ENCODE measurements at places on chromosomes 6 and 20.

DNA sequence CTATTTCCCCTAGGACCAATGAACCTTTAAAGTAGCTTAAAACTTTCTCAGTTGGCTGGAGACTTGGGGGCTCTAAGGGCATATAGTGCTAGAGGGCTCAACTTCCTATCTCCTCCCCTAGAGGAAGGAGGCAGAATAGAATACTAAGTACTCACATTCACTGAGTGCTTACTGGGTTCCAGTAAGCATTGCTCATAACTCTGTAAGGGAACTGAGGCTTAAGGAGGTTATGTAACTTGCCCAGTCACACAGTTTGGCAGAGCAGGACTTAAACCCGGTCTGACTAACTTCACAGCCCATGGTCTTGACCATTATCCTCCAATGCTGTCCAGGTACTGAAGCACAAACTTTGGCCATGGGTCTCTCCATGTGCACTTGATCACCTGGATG, 12.5 kb downstream of the SESN1 start:
- DNase-seq: no peak

GRCh38 chr6:19603721-19604120, 233.4 kb upstream of the ID4 start:
- no peak for DNase-seq

DNA sequence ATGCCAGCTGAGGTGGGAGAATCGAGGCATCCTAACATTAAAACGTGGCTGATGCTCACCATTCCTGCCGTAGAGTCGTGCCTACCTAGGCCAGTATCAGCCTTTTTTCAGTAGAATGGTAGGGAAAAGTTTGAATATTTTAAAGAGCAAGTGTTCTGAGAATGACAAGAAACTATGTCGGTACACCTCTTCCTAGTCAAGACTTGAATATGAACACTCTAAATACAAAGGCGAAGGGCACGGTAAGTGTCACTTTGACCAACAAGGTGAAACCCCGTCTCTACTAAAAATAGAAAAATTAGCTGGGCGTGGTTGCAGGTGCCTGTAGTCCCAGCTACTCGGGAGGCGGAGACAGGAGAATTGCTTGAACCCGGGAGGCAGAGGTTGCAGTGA, 1.0 kb downstream of the GINM1 start:
- no peak for DNase-seq

- no peak for DNase-seq
Observed at GRCh38 chr6:81865712-81866111, 113.2 kb upstream of the TENT5A start.

DNA sequence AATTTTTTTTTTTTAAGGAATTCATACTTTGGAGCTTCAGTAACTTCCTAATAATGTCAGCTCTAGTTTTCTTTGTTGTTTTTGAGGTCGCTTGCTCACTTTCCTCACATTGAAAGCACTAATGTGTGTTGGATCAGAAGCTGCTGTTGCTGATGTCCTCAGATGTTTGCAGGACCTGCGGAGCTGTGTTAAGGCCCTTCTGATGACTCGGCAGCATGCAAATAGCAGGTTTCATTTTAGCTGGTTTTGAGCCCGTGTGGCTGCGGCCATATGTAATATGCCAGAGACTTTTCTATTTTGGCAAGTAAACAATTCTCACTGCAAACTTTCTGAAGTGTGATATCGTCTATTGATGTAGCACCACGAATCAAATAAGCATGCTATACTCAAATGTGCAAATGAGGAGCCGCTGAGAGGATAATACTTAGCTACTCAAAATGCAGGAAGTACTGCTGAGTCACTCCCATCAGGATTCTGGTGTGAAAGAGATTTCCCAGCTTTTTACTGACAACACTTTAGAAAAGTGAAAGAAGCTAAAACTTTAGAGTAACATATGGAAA, 187.8 kb downstream of the SASH1 start:
- DNase-seq: no peak

DNA sequence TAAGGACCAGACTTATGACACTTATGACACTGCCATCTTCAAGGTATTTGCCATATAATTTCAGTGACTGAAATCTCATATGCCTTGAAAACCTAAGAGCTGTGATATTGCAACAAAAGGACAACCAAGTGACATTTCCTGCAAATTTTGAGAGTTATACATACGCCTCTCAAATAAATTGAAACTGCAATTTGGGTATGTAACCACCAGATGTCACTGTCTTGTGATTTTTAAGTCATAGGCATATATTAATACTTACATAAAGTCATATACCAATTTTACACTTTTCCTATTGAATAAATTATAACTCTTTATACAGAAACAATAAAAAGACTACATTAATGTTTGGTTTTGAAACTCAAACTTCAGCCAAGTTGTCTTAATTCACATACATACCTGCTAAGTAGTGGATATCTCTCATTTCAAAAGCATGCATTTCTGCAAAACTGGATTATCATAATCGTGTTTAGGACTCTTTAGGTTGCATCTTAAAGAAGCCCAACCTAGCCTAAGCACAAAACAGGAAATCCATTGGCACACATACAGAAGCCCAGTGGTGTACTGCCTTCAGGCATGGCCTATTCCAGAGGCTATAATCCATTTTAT, 180.2 kb downstream of the PACRG start:
- DNase-seq: no peak

GRCh38 chr6:31737991-31738979, 1.5 kb upstream of the MSH5 start:
- peak; percentile 60 for DNase-seq

DNA sequence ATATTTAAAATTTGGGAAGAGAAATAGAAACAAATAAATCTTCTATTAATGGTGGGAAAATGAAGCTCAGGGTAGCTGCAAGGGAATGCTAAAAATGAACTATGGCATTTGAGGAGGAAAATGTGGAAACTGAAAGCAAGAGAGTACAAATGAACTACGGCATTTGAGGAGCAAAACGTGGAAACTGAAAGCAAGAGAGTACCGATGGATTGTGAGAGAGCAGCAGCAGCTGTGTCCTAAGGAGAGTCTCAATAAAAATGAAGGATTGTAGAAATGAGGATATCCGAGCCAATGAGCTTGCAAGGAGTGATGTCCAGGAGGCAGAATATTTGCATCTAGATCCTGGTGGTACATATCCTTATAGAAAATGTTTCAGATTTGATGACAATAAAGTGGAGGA, 547.1 kb upstream of the ZNF337 start:
- DNase-seq: no peak

DNA sequence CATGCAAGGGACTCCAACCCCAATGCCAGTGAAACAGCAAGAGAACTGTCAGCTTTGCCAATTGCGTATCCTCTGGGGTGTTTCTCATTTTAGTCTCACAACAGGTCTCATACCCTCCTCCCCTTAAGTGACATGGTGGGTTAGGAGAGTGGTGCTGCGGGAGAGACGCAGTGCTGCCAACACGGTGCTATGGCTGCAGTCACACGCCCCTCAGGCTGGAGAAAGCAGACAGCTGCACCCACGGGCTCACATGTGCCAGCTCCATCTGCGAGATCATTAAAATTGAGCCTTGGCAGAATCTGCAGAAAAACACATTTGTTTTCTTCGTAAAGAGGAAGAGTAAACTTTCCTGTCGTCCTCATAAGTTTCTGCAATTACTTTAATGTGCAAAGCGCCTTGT, 114.7 kb downstream of the ANKRD60 start:
- DNase-seq: no peak

DNA sequence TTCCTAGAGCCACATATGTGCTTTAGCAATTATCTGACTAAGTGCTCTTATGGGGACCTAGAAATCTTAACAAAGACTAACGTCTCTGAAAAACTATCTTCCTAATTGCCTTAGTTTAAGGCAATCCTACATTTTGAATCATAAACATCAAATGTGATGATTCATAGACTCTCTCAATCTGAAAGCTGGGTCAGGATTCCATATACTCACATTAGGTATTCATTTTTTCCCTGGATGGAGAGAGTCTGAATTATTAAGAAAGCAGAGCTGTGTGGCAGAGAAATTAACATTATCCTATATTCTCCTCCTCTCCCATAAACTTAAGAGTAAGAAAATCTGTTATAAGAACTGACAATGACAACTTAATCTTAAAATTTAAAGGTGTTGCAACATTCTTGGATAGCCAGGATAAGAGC, 1.6 kb upstream of the PRL start:
- DNase-seq: no peak

GRCh38 chr6:52164319-52165094, 21.7 kb upstream of the IL17A start:
- DNase-seq: no peak

GRCh38 chr20:51500311-51500710, 42.2 kb downstream of the NFATC2 start:
- no peak for DNase-seq

GRCh38 chr6:152248980-152249379, 388.2 kb downstream of the SYNE1 start:
- no peak for DNase-seq

DNA sequence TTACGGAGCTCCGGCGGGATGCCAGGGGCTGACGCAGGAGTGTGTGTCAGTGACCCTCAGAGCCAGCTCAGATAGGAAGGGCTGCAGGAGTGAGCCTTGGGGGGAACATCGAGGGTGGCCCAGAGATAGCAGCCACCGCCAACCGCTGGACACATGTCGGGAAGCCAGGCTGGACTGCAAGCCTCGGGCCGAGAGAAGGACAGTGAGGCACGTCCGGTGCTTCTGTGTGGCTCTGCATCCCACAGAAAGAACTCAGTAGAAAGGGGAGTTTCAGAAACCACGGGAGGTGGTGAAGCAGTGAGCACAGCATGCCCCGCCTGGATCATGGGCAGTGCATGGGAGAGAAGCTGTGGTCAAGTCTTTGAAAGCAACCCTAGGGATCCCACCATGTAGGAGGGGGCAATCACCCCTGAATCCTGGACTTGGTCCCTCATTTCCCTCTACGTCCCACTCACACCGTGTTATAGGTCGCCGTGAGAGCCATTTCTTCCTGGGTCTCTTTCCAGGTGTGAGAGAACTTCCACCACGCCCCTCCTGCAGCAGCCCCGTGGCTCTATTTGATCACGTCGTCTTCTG, 383.7 kb upstream of the CDH4 start:
- DNase-seq: no peak

- DNase-seq: no peak
Observed at GRCh38 chr6:155245831-155246230, 18.0 kb upstream of the CLDN20 start.

GRCh38 chr6:81978230-81978629, 225.7 kb upstream of the TENT5A start:
- no peak for DNase-seq

GRCh38 chr20:63315240-63315689, 22.3 kb downstream of the COL20A1 start:
- DNase-seq: no peak
